ENCODE measurements at places on chromosomes 4 and X.

DNA sequence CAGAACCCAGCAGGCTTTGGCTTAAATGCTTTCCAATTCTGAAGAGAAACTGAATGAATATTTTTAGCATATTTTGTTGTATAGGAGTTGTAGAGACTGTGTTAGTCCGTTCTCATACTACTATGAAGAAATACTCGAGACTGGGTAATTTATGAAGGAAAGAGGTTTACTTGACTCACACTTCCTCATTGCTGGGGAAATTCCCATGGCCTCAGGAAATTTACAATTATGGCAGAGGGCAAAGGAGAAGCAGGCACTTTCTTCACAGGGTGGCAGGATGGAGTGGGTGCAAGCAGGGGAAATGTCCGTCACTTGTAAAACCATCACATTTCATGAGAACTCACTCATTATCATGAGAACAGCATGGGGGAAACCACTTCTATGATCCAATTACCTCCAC, 291.7 kb downstream of the PACRGL start:
- DNase-seq = no peak

GRCh38 chr4:143406523-143406922, 69.8 kb downstream of the GAB1 start:
- DNase-seq = peak; percentile 76

GRCh38 chr4:33357121-33357520, 2637.0 kb downstream of the PCDH7 start:
- DNase-seq = no peak

DNA sequence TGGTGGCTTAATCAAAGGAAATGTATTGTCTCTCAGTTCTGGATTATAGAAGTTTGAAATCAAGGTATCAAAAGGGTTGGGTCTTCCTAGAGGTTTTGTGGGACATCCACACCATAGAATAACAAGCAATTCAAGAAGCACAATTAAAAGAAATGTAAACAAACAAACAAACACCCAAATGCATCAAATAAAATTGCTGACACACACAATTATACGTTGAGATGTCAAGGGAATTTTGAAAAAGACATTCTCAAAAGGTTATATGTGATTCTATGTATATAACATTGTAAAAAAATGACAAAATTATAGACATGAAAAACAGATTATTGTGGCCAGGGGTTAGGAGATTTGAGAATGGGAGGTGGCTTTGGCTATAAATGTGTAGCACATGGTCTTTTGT, 250.7 kb upstream of the AGA start:
- no peak for DNase-seq

GRCh38 chr4:2765832-2766526, 9.8 kb upstream of the TNIP2 start:
- DNase-seq = no peak

DNA sequence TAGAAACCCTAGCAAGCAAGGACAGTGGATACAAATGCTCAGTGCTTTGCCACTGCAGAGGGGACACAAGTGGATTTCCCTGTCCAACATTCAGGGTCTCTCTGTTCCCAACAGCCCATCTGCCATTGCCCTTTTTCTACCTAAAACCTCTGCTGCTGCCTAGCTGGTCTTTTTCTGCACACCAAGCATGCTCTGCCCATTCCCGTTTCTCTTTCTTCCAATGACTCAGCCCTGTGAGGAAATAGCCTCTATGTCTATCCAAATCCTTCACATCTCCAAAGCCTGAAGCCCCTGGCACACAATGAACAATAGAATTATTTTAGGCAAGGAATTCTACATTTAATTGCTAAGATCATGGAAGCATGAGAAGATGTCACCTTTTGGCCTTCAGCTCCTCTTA, 5.7 kb upstream of the AMELX start:
- peak; percentile 50 for DNase-seq

- peak; percentile 57 for DNase-seq
Measured at GRCh38 chr4:87101543-87102199, 118.7 kb downstream of the KLHL8 start.

DNA sequence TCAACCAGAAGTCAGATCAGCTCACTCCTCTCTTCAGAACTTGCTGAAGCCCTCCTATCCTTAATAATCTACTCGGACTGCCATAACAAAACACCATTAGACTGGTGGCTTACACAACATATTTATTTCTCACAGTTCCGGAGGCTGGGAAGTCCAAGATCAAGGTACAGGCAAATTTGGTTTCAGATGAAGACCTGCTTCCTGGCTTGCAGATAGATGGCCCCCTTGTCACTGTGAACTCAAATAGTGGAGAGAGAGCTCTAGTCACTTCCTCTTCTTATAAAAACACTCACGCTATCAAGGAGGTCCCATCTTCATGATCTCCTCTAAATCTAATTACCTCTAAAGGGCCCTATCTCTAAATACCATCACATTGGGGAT, 125.1 kb downstream of the CAMK2D start:
- no peak for DNase-seq
